ENCODE measurements at places on chromosomes 3 and 15.

- DNase-seq, result no peak
These were observed 161.2 kb downstream of the OTOL1 start for GRCh38 chr3:161657786-161658185.

DNA sequence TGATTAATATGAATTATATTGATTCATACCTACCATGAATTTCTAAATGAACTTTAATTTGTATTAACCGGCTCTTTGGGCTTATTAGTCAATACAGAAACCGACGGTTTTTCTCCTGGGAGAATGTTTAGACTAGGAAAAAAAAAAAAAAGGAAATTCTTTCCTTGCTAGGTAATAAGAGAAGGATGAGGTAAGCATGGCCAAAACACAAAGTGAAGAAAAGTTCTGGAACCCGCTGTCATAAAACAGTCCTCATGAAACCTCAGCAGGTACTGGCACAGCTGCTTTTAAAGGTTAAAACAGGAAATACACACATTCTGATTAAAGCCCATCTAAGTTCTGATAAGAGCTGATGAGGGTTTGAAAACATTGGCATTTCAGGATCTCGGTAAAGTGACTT is 30.8 kb upstream of the PSTPIP1 start:
- DNase-seq, result no peak

DNA sequence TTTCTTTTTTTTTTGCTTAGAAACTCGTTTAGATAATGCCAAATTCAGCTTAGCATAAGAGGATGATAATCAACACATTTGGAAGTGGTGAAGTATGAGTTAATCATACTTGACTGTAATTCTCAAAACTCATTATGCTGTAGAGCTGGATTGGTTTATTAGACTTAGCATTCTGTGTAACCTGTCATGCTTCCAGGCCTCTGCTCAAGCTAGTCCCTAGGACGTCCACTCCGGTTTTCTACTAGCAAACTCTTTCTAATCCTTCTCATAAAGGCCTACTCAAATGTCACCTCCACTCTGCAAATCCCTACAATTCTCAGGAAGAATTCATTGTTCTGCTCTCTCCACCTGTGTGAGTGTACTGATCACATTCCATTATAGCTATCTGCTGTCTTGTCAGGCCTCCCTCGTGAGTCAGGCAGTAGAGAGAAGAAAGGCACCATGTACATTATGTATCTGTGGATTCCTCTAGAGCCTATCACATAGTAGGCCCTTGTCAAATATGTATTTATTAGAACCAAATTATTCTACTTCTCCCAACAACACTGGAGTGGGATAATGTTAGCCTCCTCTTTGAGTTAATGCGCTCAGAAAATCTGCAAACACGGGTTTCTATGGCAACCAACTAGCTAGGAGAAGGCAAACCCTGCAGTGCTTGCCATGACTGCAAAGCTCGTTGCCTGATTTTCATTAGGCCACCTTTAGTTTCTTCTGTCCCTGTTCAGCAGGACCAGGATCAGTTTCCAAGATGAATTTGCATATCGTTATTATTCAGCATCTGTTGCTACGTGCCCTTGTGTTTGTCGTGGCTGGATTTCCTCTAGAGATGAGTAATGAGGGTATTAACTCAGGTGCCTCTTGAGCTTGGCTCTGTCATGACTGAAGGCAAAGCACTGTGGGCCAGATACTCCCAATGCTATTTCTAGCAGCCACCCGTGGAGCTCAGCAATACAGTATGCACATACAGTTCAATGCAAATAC is 30.7 kb downstream of the ATP13A5 start:
- peak; percentile 100 for DNase-seq

- DNase-seq, result no peak
These were observed 11.9 kb upstream of the FEM1B start for GRCh38 chr15:68265674-68266073.

DNA sequence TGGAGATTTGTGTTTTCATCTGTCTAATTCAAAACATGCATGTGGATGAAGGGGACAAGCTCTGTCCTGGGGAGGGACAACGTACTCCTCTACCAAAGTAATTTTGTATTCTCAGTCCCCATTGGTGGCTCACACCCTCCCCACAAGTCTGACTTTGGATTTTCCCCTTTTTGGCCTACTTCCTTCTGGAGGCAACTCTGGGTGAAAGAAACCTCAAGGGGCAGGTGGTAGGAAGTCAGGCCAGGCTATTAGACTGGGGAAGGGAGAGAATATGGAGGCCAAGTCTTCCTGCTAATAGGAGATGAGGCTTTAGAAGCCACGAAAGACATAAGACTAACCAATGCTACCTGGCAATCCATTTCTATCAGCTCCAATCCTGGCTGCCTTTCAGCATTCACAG is 124.9 kb upstream of the RASGRP1 start:
- no peak for DNase-seq

- DNase-seq, result no peak
These were observed 11.8 kb upstream of the HRG start for GRCh38 chr3:186653984-186654383.

GRCh38 chr15:42954291-42954690 is 33.7 kb upstream of the TTBK2 start:
- no peak for DNase-seq

DNA sequence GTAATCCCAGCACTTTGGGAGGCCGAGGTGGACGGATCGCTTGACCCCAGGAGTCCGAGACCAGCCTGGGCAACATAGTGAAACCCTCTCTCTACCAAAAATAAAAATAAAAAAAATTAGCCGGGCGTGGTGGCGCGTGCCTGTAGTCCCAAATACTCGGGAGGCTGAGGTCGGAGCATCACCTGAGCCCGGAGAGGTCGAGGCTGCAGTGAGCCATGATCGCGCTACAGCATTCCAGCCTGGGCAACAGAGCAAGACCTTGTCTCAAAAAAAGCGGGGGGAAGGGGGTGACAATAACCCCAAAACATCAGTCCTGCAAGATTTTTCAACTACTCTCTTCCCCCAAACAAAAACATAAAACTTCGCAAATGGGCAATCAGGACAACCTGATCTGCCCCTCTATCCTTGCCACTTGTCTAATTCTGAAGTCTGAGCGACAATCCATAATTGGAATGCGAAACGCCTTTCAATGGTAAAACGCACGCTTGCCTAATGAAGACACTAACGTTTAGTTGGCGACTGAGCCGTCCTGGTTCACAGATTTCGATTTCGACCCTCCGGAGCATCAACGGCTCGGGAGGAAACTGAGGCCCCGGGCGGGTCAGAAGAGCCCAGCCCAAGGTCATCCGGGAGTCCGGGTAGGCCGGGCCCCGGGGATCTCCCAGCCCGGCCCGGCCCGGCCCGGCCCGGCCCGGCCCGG is 868 bp downstream of the BTBD1 start:
- no peak for DNase-seq

GRCh38 chr15:69595009-69595791 is 142.6 kb downstream of the RPLP1 start:
- DNase-seq, result no peak

DNA sequence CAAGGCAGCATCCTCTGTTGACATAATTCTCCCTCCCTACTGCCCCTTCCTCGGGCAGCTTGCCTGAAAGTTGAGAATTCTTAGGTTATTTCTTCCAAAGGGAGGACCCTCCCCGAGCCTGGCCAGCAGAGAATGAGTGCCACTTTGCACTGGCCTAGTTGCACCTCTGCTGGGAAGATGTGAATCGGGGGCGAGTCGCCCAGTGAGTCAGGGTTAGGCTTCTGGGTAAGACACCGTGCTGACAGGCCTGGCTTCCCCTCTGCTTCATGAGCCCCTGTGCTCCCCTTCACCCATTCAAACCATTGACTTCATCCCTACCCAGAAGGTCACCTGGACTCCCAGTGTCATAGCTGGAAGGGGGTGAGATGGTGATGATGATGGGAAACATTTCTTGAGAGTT is 82.3 kb downstream of the AAGAB start:
- no peak for DNase-seq

DNA sequence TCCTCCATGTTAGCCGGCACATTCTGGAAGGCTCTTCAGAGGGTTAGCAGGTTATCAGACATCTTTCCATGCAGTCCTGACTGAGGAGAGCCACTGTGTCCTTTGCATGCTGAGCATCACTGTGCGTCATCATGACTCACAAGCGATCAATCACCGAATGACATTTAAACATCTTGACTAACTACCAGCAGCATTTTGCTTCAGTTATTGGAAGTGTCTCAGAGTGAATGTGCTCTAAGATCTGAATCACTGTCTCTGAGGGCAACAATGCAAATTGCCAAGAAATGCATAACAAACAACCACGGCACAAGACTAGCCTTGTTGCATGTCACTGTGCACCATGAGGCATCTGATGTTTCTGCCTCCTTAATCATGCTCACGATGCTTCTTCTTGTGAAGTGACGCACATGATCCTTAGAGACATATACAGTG is 18.3 kb upstream of the ATP8B4 start:
- DNase-seq, result no peak

DNA sequence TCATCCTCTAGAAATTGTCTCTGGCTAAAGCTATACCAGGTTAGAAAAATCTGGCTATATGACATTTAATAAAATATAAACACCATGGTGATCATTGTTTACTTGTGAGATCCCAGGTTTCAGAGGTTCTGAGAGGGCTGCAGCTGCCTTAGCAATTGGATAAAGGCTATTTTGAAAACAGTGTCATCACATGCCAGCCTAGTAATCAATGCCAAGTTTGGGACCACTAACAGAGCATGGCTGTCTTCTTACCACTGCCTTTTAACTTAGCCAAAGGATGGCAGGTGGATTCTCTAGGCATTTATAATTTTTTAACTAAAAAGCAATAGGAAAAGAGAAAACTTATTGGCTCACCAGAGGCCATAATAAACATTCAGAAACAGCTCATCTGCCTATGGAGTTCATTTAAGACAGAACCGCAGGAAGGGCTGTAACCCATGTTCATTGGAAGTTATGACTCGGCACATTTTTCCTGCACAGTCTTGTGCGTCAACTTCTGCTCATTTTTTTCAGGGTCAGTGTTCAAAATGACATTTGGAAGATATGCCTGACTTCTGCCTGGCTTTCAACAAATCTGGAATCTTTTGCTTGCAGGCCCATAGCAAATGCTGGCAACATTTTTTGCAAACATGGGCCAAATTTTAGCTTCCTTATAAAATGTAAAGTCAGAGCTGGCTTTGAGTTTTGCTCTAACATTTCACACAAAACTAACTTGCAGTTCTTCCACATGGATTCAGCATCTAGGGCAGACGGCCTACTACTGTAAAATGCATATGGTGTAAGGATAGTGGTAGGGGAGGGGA is 476.0 kb upstream of the TBL1XR1 start:
- DNase-seq, result no peak

DNA sequence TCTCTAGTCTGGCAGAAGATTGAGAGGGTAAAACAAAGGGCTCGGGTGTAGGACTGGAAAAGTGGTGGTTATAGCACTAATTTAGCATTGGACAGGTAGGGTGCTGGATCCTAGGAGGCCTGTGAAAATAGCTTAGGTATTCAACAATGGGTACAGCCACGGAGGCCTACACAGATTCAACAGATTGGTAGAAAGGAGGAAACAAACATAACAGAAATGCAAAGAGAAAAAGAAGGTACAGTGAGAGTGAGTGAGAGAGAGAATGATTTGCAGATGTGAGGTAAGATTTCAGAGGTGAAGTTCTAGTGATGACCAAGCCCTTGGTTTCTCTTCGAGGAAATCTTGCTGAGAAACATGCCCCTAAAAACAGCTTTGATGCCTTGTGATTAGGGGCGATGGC is 37.9 kb downstream of the ADIPOQ start:
- no peak for DNase-seq

DNA sequence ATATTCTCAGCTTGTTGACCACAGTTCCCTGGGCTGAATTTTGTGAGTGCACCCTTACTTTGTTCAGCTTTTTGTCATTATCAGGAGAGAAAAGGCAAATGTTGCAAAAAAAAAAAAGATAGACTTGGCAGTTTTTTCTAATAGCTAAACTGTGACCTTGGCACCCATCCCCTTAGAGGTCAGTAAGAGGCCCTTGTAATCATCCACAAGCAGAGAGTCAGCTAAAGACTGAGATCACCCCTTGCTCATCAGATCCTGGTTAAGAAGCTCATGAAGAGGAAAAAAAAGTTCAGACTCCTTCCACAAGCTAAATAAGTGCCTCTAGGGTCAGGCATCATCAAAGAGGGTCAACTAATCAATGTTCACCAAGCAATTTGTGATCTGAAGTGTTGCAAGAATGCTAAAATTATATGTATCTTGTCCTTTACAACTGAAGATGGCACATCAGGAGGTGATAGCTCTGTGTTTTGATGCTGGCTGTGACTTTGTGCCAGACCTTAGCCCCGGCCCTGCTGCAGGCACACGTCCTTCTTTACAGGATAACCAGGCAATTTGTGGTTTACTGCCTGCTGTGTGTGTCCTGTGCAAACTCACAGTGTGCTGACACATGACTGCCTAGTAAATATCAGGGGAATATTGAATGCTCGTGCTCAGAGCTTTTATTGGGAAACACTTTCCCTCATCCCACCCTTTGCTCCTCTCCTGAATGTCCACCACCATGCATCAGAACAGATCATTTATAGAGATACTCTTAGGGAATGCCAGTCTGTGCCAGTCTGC is 262.9 kb downstream of the IL5RA start:
- DNase-seq, result no peak

GRCh38 chr15:44715142-44715796 is 4.0 kb downstream of the B2M start:
- no peak for DNase-seq

GRCh38 chr3:187049462-187050101 is 89.7 kb downstream of the RPL39L start:
- no peak for DNase-seq

DNA sequence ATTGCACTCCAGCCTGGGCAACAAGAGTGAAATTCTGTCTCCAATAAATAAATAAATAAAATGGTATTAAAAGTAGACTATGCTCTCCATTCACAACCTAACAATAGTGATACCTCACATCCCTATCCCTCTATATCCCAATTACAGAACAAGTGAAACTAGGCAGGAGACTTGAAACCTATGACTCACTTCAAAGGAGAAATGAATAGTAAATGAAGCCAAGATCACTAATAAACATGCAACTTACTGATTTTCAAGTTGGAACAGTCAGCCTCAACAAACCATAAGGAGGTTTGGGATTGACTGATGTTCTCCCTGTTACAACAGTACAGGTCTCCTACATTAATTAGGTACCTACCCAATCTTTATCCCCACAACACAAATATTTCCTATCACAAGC is 103.4 kb downstream of the GSK3B start:
- DNase-seq, result no peak

GRCh38 chr3:115855911-115856310 is 232.6 kb downstream of the GAP43 start:
- DNase-seq, result no peak

DNA sequence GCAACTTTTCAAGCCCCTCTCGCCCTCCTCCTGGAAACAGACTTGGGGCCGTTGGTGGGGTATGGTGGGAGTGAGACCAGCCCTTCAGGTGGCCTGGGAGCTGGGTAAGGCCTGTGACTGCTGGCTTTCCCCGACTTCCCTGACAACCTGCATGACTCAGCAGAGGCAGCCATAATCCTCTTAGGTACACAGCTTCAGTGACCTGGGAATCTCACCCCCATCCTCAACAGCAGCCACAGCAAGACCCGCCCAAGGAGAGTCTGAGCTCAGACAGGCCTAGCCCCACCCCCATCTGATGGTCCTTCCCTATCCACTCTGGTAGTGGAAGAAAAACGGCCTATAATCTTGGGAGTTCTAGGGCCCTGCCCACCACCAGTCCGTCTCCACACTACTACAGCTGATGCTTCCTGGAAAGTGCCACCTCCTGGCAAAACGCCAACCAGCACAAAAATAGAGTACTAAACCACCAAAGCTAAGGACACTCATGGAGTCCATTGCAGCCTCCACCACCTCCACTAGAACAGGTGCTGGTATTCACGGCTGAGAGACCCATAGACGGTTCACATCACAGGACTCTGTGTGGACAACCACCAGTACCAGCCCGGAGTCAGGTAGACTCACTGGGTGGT is 13.1 kb upstream of the SLC27A2 start:
- no peak for DNase-seq

GRCh38 chr15:83844742-83845141 is 190.8 kb downstream of the ADAMTSL3 start:
- DNase-seq, result no peak
